ENCODE measurements at places on chromosomes 5 and 9. TPM values are rescaled to one million over a fixed set of nuclear protein-coding genes. Genes with fewer than 3 reads are reported as not detected.

Gene NPR3
- total RNA-seq, result 0.23 TPM

DNA sequence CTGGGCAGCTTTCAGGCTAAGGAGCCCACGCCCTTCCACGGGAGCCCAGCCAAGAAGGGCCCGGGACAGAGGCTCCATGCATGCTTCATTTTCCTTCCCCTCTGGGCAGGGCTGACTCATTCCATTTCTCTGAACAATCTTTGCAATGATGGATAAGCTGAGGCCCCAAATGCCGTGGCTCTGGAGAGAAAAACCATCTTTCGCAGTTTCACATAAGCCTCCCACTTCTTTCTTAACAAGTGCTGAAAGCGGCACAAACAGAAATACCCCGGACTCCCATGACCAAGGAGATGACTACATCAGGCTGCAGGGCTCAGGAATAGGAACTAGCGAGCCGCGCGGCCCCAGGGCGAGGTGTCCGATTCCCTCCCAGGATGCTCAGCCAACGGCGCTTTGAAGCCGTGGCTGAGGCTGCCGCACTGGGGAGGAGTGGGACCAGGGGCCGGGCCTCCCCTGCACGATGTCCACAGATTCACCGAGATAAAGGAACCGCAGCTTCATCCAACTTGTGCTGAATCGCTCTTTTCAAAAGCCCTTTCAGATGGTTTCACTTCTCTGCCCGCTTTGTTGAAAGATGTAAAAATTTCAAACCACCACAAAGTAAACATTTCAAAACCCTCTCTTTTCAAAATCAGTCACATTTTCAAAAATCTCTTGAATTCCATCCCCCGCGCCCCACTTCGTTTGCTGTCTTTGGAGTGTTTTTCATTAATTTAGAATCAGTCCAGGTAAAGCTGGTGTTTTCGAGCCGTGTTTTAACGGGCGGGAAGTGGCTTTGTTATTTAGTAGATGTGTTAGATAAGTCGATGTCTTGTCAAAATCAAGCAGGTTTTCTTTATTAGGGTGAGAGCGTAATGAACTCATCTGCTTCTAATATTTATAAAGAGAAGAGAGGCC lies 96.5 kb upstream of the LMX1B start:
- peaks cover 2% of the 10 kb centered on the region for H3K27me3 ChIP-seq
- no peak overlapping the region for H3K27ac ChIP-seq
- no peaks in the 10 kb centered on the region for H3K36me3 ChIP-seq

Gene GRHPR
- total RNA-seq, result 76.9 TPM

GRCh38 chr5:82594097-82594496 lies 315.9 kb upstream of the RPS23 start:
- H3K27ac ChIP-seq, result peak overlapping the region; percentile 73
- no peak for DNase-seq
- no peak overlapping the region for H3K4me3 ChIP-seq
- no peaks in the 10 kb centered on the region for H3K36me3 ChIP-seq
- peaks cover 26% of the 10 kb centered on the region for H3K4me1 ChIP-seq
- H3K27me3 ChIP-seq, result no peaks in the 10 kb centered on the region

GRCh38 chr5:13427827-13428557 lies 516.5 kb downstream of the DNAH5 start:
- no peak overlapping the region for H3K27ac ChIP-seq
- DNase-seq, result no peak
- no peaks in the 10 kb centered on the region for H3K36me3 ChIP-seq
- no peaks in the 10 kb centered on the region for H3K4me1 ChIP-seq
- no peaks in the 10 kb centered on the region for H3K27me3 ChIP-seq
- no peak overlapping the region for H3K4me3 ChIP-seq

Gene GABRA1
- total RNA-seq, result not detected

DNA sequence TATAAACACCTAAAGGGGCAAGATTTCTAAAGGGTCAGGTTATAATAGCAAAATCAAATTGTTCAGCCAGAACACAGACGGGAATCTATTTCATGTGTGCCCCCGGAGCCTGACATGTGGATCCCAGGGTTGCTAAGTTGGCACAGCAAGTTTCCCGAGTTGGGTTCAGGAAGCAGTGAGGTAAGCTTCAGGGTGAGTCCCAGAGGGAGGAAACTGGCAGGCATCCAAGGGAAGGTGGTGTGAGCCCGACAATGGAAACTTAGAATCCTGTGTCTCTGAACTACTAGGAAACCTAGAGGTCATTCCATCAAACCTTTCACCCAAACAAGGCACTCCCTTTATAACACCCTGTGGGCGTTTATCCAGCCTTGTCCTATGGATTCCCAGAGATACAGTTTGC lies 98.4 kb downstream of the ADRB2 start:
- no peaks in the 10 kb centered on the region for H3K27me3 ChIP-seq
- H3K4me1 ChIP-seq, result no peaks in the 10 kb centered on the region
- H3K4me3 ChIP-seq, result no peak overlapping the region
- DNase-seq, result no peak

Gene LPAR1
- 20.3 TPM for total RNA-seq

DNA sequence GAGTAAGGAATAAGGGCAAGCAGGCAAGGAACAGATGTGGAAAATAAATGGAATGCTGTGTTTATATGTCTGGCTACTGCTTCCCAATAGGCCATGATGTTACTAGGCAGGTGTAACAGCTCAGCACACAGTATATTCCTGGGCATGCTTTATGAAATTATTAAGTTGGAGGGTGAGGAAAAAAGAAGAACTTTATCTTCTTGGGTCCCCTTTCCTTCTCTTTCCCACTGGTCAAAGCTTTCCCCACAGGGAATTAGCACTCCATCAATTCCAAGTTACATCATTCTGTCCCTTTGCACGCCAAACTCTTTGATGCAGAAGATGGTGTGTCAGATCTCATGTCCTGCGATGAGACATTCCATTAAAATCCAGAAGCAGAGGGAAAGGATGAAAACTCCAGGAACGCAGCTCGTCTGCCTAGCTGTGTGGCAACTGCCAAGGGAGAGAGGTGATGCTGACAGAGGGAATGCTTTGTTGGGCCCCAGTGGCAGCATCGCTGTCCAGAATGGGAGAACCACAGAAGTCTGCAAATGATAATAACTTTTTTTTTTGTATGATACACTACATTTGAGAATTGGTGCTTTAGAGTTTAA lies 447.3 kb upstream of the ARRDC3 start:
- DNase-seq, result no peak
- H3K4me1 ChIP-seq, result no peaks in the 10 kb centered on the region
- no peaks in the 10 kb centered on the region for H3K27me3 ChIP-seq
- no peak overlapping the region for H3K4me3 ChIP-seq

DNA sequence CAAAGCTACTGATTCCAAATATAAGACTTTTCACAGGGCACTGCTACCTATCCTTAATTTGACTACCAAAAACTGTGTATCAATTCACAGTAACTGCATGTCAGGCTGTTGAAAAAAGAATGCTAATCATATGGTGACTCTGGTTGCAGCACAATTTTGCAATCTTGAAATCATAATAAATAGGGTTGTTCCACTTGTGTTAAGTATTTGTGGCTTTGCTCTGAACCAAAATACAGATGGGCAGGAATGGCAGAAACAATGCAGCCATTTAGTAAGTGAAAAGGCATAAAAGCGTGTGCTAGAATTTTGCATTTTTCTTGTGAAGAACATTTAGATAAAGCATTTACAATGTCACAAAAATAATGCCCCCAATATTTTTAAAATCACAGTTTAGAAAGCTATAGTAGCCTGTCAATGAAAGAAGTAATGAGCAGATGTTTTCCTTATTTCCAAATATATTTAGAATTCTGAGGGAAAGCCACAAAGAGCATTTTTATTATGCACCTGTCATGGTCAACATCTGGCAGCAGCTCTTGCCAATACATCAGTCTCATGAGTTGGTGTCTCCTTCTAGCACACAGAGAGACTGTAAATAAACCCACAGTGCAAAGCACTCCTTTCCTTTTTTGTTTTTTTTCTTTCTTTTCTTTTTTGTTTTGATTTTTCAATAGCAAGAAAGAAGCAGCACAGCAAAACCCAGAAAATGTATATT lies 54.8 kb upstream of the PAM start:
- no peaks in the 10 kb centered on the region for H3K27me3 ChIP-seq
- peaks cover 7% of the 10 kb centered on the region for H3K4me1 ChIP-seq
- H3K36me3 ChIP-seq, result no peaks in the 10 kb centered on the region
- H3K27ac ChIP-seq, result no peak overlapping the region

DNA sequence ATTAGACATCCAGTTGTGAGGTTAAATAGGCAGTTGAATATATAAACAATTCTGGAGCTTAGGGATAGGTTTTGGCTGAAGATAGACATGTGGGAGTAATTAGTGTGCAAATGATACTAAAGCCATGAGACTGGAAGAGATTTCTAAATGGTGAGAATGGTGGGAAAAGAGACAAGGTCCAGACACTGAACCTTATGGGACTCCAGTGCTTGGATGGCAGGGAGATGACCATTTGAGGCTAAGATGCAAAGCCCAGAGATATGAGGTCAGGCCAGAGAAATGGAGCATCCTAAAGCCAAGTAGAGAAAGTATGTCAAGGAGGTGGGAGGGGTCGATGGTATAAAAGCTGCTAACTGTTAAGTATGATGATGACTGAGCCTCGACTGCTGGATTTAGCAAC lies 115.6 kb downstream of the SEMA5A start:
- no peaks in the 10 kb centered on the region for H3K4me1 ChIP-seq
- H3K4me3 ChIP-seq, result no peak overlapping the region
- no peaks in the 10 kb centered on the region for H3K27me3 ChIP-seq
- H3K27ac ChIP-seq, result no peak overlapping the region

- H3K27me3 ChIP-seq, result no peaks in the 10 kb centered on the region
- no peak for DNase-seq
- H3K36me3 ChIP-seq, result no peaks in the 10 kb centered on the region
Measured at GRCh38 chr5:100691548-100691947, 156.4 kb downstream of the FAM174A start.

Gene ELAVL2
- total RNA-seq, result 0.21 TPM

- DNase-seq, result no peak
- H3K4me1 ChIP-seq, result peaks cover 11% of the 10 kb centered on the region
- no peak overlapping the region for H3K27ac ChIP-seq
- H3K27me3 ChIP-seq, result no peaks in the 10 kb centered on the region
- H3K4me3 ChIP-seq, result no peak overlapping the region
- H3K36me3 ChIP-seq, result no peaks in the 10 kb centered on the region
Measured at GRCh38 chr5:145636371-145636770, 198.8 kb downstream of the PRELID2 start.

DNA sequence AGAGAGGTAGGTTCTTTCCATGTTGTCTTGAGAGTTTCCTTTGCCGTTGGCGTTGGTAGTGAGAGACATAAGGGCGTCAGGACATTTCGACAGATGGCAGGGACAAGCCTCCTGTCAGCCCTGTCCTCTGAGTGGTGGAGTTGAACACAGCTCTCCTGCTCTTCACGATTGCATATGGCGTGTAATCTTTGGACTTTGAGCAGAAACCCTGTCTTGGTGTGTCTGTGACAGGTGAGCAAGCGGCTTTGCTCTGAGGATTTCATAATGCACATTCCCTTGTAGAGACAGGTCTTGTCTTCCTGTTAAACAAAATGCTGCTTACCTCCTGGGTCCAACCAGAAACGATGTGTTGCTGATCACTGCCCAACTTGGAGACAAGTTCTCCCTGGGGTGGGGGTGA lies 146.5 kb downstream of the NXNL2 start:
- H3K4me3 ChIP-seq, result no peak overlapping the region
- DNase-seq, result peak; percentile 39
- H3K36me3 ChIP-seq, result no peaks in the 10 kb centered on the region
- no peaks in the 10 kb centered on the region for H3K27me3 ChIP-seq
- H3K4me1 ChIP-seq, result peaks cover 7% of the 10 kb centered on the region
- no peak overlapping the region for H3K27ac ChIP-seq

All from Caco-2 (cell line).